ENCODE measurements at places on chromosomes 11 and 22.

DNA sequence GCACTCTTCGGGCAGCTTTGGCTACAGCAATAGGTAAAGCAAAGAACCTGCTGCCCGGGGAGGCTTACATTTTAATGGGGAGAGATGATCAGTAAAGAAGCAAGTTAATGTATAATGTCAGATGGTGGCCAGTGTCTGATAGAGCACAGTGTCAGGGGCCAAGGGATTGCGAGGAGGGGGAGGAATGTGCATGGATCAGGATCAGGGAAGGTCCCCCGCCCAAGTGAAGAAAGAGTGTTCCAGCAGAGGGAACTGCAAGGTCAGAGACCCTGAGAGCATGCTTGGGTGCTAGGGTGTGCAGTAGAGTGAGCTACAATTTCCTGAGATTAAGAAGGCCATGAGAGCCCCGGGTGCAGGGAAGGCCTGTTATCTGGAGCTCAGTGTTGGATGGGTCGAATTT is 39.7 kb downstream of the TIMP3 start:
- DNase-seq, result no peak

GRCh38 chr22:49026494-49027367 is 800.9 kb downstream of the BRD1 start:
- DNase-seq, result peak; percentile 52

- DNase-seq, result no peak
These were observed 618 bp upstream of the CERK start for GRCh38 chr22:46738647-46739093.

GRCh38 chr11:63552921-63553320 is 10.3 kb downstream of the PLAAT2 start:
- no peak for DNase-seq

GRCh38 chr11:7544021-7544420 is 30.2 kb downstream of the PPFIBP2 start:
- no peak for DNase-seq

GRCh38 chr22:44931077-44931540 is 78.7 kb downstream of the PHF21B start:
- DNase-seq, result peak; percentile 24

- no peak for DNase-seq
These were observed 15.9 kb downstream of the PTDSS2 start for GRCh38 chr11:465896-466530.
